ENCODE measurements at places on chromosomes 5 and 9.

- DNase-seq = peak; percentile 18
These were observed 213.3 kb downstream of the SEMA6A start for GRCh38 chr5:116361171-116361967.

- DNase-seq = no peak
These were observed 412.1 kb upstream of the CDH10 start for GRCh38 chr5:25056836-25057235.

GRCh38 chr9:18261181-18261580 is 212.8 kb upstream of the ADAMTSL1 start:
- no peak for DNase-seq

- no peak for DNase-seq
These were observed 149.0 kb downstream of the AOPEP start for GRCh38 chr9:94875300-94876020.

DNA sequence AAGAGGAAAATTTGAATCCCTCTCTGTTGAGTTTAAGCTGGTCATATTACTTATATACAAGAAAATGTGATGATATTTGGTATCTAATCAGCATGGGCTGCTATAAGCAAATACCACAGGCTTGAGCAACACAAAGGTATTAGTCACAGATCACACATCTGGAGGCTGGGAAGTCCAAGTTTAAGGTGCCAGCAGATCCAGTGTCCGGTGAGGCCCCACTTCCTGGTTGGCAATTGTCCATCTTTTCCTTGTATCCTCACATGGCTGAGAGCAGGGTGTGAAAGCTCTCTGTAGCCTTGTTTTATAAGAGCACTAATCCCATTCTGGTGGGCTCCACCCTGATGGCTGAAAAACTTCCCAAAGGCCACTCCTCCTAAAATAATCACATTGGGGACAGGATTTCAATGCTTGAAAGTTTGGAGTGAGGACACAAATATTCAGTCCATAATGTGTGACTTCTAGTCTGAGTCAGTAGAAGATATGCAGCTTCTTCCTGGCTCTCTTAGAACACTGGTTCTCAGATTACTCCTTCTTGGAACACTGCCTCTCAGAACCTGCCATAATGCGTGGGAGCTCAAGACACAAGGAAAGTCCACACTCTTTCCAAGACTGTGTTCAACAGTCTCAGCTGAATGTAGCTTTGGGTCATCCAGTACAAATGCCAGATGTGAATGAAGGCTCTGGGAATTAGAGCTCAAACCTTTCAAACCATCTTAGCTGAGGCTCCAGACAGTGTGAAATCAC is 124.1 kb downstream of the PRDM9 start:
- DNase-seq = no peak

DNA sequence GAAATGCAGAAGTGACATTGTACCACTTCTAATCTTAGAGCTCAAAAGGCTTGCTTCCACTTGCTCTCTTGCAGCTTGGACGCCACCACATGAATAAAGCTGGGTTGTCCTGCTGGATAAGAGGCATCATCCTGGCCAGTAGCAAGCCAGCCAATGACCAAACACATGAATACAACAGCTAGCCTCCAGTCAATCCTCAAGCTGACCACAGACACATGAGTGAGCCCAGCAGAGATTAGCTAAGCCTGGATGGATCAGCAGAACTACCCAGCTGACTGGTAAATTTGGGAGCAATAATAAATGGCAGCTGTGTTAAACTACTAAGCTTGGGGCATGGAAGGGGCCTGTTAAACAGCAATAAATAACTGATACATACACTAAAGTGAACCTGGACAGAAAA is 121.1 kb upstream of the SLC12A2 start:
- DNase-seq = no peak

GRCh38 chr5:128493657-128494329 is 44.3 kb downstream of the FBN2 start:
- no peak for DNase-seq

- no peak for DNase-seq
These were observed 2.8 kb upstream of the SARDH start for GRCh38 chr9:133740911-133741310.

GRCh38 chr9:33273972-33274328 is 9.1 kb downstream of the CHMP5 start:
- no peak for DNase-seq

Measured in cerebellar nuclear complex (tissue), 1 donor.